Activated T-cell treated with anti-CD3 and anti-CD28 coated beads for 1 hour (primary cell): ENCODE measurements at places on chromosomes 12 and 14.

DNA sequence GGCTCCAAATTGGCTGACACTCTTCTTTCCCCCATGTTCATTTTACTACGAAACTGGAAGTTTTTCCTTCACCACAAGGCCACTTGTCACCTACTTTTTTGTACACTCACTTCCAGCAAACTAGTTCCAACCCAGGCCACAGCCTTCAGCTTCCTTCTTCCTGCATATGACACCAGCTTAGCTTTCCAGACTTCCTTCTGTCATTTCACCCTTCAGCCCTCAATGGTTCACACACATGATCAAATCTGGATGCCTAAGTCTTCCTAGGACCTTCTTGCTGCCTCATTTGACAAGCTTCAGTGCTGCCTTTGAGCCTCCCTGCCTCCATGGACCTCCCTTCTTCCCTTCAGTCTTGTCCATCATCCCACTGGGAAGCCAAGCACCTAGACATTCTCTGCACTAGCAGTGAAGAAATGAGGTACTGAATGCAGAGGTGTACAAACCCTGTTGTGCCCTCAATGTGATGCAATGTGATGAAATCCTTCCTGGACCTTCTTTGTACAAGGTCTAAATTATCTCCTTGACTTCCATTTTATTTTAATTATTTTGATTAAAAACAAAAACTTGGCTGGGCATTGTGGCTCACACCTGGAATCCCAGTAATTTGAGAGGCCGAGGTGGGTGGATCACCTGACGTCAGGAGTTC is 4.3 kb upstream of the REC8 start:
- DNase-seq: no peak

DNA sequence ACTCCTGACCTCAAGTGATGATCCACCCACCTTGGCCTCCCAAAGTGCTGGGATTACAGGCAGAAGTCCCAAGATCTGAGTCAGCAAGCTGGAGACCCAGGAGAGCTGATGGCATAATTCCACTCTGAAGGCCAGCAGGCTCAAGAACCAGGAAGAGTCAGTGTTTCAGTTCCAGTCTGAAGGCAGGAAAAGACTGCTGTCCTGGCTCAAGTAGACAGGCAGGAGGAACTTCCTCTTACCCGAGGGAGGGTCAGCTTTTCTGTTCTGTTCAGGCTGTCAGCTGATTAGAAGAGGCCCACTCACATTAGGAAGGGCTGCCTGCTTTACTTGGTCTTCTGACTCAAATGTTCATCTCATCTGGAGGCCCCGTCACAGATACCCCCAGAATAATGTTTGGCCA is 206.0 kb upstream of the MYL2 start:
- no peak for DNase-seq

DNA sequence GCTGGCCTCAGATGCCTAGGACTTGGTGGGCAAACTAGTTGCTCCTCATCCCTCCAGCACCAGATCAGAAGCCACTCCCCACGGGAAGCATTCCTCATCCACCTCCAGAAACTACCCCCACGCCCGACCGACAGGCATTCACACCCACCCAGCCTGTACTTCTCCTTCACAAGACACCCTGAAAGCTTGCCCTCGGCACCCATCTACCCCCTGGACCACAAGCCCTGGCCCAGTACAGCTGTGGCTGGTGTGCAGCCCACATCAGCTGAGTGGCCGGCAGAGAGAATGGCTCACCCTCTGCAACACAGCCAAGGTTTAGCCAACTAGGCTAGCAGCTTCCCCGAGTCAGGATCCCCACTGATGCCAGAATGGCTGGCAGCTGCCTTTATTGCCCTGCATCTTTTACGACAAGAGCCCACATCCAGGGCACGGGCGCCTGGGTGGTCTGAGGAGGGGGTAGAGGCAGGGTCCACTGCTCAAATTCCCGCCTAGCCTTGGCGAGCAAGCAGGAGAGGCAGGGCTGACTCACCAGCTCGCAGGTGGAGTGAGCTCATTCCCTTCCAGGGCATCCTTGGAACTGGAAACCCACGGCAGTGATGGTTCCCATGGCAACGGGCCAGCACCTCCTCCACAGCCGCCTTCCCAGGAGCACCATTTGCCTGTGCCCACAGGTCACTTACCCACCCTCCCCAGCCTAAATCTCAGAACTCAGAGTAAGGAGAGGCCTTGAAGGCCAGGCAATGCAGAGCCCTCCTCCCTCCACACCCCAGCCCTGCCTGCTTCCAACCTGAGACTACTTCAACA is 17.1 kb downstream of the ACTN1 start:
- no peak for DNase-seq

DNA sequence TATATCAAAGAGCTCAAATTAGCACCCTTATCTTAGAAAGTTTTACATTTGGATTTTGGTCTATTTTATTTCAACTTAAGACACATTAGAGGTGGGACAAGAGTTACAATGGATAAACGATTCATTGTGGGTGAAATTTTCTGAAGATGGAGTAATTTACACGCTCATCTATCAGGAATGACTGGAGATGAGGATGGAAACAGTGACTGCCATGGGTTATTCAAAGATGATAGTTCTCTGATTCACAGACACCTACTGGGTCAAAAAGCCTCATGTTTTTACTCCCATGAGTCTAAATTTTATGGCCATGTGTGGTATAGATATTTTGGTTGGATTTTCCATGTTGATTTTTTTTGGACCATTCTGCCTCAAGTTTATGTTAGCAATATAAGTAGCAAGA is 22.1 kb downstream of the SAMD4A start:
- DNase-seq: no peak

GRCh38 chr12:53062977-53063707 is 13.3 kb downstream of the TNS2 start:
- no peak for DNase-seq

- DNase-seq: no peak
Measured at GRCh38 chr14:95460647-95461478, 55.6 kb downstream of the SYNE3 start.

GRCh38 chr12:124675881-124676713 is 108.7 kb upstream of the NCOR2 start:
- no peak for DNase-seq

GRCh38 chr12:68894276-68894855 is 38.6 kb downstream of the CPM start:
- no peak for DNase-seq

DNA sequence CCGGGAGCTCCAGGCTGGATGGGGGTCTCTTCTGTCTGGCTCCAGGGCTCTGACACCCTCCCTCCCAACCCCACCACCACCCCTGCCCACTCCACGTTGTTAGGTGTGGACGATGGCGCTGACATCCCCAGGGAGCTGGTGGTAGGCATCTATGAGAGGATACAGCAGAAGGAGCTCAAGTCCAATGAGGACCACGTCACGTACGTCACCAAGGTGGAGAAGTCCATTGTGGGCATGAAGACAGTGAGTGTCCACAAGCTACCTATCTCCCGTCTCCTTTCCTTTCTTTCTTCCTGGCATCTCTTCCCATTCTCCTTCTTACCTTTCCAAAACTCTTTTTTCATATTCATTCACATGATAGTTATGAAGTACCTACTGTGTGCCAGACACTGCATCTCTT is 52.1 kb downstream of the SLC6A12 start:
- DNase-seq: no peak

GRCh38 chr12:120874547-120875245 is 29.5 kb downstream of the SPPL3 start:
- DNase-seq: no peak

DNA sequence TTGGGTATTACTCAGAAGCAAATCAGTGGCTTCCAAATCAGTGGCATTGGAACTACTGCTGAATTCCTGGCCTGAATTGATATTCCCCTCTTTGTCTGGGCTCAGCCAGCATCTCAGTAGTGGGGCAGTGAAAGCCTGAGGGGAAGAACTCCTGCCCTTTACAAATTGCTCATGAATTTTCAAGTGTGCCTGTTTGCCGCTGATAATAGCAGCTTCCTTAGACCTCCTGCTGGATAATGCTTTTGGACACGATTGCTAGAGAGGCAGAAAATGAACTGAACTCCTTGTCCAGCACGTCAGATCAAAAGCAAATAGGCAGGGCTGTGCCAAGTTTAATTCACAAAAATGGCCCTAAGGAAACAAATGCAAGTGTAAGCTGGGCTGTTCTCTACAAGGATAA is 91.3 kb upstream of the GZMB start:
- no peak for DNase-seq

- DNase-seq: peak; percentile 73
Measured at GRCh38 chr12:107317751-107318555, 224.6 kb upstream of the CRY1 start.

DNA sequence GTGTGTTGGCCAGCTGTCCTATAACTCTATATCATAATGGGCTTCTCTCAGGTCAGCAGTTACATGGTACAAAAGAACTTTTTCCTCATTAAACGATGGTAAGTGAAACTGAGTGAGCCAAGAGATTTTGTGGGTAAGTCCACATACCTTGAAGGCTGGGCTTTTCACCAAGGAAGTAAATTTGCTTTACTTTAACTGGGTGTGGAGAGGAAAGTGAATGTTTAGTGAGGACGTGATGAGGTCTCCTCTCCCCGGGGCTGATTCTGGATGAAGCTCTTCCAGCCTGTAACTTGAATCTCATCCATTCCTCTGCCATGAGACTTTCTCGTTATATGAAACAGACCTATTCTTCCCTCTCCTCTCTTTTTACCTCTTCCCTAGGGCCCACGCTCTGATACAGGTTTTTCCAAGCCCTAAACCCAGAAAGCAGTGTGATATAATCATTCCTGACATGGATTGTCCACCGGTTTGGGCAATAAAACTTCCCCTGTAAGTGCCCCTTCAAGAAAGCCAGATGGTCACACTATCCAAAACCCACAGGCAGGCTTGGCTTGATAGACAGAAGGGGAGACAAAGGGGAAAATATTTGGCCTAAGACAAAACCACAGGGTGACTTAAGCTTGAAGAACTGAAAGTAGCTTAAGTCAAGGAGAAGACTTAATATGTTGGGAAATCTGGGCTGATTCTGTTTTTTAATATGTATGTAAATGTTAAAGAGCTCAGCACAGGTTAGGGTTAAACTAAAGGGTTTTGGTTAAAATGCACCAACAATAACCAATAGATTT is 50.3 kb downstream of the CIT start:
- DNase-seq: no peak

- no peak for DNase-seq
Measured at GRCh38 chr14:76782885-76783566, 21.8 kb downstream of the VASH1 start.

- DNase-seq: no peak
Measured at GRCh38 chr12:88665071-88665470, 84.8 kb upstream of the KITLG start.

DNA sequence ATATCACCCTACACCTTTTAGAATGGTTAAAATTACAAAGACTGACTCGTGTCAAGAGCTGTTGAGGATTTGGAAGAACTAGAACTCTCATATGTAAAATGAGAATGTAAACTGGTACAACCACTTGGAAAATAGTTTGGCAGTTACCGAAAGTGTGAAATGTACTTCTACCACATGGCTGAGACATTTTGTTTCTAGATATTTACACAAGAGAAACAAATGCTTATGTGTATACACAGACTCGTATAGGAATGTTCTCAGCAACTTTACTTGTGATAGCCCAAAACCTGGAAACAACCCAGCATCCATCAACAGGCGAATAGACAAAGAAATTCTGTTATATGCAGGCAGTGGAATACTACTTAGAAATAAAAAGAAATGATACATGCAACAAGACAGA is 103.0 kb downstream of the BRMS1L start:
- no peak for DNase-seq

DNA sequence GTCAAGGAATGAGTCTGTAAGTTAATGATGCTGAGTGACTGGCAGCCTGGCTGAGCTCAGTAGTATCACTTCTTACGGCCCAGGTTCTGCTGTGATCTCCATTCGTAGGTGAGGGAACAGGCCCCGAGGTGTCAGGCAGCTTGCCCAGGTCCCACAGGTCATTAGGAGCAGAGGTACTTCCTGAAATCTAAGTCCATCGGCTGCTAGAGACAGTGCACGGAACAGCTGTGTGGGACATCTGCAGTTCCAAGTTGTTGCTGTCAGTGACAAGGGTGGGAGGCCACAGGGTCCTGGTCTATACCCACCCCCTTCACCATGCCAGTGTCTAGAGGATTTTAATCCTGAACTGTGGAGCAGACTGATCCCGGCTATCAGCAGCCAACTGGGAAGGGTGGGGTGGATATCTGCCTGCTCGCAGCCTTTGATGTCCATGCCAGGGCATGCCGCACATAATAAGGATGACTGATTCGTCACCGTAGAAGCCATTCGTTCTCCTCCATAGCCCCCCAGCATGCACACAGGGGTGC is 82.3 kb upstream of the RIN3 start:
- no peak for DNase-seq

- DNase-seq: no peak
Measured at GRCh38 chr12:88433997-88434703, 146.1 kb downstream of the KITLG start.

DNA sequence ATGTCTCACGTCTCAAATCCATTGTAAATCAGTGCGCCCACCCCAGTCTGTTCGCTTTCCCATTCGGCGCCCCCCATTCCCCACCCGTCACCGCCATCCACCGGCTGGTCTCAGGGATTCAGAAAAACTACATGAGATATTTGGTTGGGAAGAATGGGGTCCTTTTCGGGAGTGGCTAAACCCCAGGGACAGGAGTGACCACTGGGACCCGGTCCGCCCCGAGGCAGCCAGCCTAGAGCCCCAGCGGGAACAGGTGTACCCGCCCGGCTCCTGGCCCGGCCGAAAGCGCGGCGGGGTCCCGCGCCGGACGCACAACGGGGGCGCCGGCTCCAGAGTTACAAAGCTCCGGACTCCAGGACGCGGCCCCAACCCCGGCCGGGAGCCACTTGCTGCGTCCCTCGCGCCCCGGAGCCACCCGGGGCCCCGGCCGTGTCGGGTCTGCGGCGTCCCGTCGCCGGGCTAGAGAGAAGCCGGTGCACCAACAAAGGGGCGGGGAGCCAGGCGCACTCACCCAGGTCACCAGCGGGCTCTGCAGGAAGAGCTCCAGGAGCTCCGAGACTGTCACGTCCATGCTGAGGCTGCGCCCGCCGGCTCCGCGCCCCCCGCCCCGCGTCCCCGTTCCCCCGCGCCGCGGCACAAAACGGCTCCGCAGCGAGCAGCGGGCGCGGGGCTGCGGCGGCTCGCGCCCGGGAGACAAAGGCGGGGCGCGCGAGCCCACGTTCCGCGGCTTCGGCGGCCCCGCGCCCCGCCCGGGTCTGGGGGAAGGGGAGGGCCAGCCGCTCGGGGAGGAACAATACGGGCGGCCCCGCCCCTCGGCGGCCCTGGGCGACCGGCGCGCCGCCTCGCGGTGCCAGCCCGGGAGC is at the start of gene CCDC88C:
Gene CCDC88C, minus strand, starts transcription at position 701 of the 863 bp plus-strand sequence. Its CDS starts 130 bp downstream, at position 571.
- peak; percentile 70 for DNase-seq

- DNase-seq: no peak
Measured at GRCh38 chr14:32494609-32495434, 165.7 kb downstream of the AKAP6 start.

DNA sequence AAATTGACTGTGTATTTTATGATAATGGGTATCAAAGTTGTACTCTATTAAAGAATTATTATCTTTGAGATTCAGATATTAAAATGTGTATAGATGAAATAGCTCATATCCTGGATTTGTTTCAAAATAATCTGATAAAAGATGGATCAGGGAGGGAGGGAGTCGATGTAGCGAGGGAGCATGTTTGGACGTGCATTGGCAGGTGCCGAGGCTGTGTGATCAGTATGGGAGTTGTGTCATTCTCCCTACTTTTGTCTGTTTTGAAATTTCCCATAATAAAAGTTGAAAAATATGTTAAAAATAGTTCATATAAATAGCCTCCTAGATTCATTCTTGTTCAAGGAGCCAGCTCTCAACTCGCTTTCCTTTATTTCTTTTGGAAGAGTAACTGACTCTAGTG is 171.6 kb upstream of the HIF1A start:
- no peak for DNase-seq

- no peak for DNase-seq
Measured at GRCh38 chr12:93676408-93677194, 574 bp upstream of the CRADD start.
